NCI-H2081 (cell line): ENCODE measurements at places on chromosomes 2 and 18.

DNA sequence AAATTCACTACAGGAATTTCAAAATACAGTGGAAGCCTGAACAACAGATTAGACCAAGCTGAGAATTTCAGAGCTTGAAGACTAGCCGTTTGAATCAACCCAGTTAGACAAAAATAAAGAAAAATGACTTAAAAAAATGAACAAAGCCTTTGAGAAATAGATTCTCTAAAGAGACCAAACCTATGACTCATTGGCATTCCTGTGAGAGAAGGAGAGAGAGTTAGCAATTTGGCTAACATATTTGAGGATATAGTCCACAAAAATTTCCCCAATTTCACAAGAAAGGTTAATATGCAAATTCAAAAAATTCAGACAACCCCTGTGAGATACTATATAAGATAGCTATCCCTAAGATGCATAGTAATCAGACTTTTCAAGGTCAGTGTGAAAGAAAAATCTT lies 78.0 kb downstream of the MYO3B start:
- no peak for DNase-seq

- DNase-seq = no peak
These were observed 572.7 kb downstream of the EPHA4 start for GRCh38 chr2:220999356-220999755.

DNA sequence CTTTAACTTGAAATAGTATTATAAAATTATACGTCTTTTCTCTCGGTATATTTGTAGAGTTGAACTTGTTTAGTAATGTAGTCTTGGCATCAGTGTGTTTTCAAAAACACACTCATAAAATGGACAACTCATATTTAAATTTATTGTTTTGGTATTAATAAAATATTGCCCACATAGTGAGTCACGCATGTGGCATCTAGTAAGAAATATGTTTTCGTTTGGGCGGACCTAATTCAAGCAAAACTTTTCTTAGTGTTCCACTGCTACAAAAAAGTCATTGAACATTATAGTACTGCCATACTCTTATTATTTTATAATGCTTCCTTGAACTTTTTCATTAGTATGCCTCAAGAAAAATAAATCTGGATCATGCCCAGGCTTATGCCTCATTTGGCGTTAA lies 31.1 kb upstream of the FAM237A start:
- DNase-seq = no peak

- no peak for DNase-seq
These were observed 35.6 kb downstream of the AP1S3 start for GRCh38 chr2:223801736-223802135.

DNA sequence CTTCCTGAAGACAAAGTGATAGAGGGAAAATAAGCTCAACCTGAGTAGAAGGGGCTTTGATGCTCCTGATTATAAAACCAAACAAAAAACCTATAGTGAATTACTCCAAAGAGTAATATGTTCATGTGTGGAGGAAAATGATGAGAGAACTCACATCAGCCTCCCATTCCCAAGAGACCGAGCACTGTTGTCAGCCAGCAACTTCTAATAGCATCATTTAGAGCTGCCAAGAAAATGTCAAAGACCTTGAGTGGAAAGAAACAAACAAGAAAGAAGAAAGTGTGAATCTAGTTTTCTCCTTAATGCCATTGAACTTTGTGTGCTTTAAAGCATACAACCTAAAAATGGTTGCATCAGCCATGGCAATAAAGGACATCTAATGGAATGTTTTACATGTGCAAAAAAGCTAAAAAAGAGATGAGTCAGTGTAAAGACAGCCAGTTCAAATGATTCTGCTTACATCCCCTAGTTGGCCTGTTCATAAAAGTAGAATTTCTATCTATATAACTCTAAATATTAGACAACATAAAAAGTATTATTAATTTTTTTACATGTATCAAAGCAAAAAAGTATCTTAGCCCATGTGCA lies 1066.2 kb downstream of the TDRD15 start:
- DNase-seq = no peak

GRCh38 chr2:132256251-132256902 lies 94.6 kb upstream of the ANKRD30BL start:
- DNase-seq = no peak

DNA sequence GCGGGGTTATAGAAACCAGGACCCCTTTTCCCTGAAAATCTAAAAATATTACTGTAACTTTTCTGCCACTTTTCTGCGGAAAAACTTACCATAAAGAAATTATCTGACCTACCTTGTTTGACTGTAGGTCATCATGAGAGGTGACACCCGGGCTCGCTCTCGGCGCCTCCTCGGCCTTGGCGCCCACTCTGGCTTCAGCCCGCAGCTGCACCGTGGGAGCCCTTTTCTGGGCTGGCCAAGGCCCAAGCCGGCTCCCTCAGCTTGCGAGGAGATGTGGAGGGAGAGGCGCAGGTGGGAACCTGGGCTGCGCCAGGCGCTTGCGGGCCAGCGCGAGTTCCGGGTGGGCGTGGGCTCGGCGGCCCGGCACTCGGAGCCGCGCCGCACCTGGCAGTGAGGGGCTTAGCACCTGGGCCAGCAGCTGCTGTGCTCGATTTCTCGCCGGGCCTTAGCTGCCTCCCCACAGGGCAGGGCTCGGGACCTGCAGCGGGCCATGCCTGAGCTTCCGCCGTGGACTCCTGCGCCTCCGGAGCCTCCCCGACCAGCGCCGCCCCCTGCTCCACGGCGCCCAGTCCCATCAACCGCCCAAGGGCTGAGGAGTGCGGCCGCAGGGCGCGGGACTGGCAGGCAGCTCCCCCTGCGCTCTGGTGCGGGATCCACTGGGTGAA lies 107.7 kb upstream of the DNAJC10 start:
- no peak for DNase-seq

GRCh38 chr2:64609942-64610281 lies 43.8 kb downstream of the SERTAD2 start:
- DNase-seq = no peak

DNA sequence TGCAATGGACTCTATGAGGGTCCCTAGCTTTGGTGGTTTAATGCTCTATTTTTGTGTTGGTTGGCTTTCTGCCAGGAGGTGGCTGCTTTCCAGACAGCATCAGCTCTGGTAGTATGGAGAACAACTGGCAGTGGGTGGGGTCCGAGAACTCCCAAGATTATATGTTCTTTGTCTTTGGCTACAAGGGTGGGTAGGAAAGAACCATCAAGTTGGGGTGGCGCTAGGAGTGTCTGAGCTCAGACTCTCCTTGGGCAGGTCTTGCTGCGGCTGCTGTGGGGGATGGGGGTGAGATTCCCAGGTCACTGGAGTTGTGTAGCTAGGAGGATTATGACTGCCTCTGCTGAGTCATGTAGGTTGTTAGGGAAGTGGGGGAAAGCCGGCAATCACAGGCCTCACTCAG lies 976.1 kb upstream of the GYPC start:
- DNase-seq = no peak

DNA sequence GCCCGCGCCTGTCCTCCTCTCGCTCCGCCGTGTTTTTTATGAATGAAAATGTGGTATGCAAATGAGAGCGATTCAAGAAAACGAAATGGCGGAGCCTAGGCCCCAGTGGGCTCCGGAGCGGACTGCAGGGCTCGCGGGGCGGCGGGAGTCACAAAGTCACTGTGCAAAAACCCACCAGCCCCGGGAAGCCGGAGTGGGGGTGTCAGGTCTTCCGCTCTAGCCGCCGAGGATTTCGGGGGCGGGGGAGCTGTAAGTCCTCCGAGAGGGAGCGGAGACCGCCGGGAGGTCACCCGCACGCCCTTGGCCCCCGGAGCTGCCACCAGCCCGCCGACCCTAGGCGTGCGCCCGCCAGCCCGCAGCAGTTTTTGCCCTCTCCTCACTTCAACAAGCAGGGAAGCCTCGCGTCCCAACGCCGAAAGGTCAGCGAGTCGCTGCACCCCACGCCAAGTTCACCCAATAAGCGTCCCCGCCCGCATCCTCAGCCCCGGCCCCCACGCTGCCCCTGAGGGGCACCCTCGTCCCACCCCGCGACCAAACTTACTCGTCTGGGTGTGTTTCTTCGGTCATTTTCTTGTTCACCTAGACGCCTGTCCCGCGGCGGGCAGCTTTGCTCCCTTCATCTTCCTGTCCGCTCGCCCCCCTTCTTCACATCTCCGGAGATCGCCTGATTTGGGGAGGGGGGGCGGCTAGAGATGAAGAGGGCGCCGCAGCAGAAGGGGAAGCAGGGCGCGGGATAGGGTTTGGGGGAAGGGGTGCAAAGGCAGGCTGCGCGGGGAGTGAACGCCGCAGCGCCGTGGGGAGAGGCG lies 775 bp downstream of the SPRED2 start:
- DNase-seq = no peak

DNA sequence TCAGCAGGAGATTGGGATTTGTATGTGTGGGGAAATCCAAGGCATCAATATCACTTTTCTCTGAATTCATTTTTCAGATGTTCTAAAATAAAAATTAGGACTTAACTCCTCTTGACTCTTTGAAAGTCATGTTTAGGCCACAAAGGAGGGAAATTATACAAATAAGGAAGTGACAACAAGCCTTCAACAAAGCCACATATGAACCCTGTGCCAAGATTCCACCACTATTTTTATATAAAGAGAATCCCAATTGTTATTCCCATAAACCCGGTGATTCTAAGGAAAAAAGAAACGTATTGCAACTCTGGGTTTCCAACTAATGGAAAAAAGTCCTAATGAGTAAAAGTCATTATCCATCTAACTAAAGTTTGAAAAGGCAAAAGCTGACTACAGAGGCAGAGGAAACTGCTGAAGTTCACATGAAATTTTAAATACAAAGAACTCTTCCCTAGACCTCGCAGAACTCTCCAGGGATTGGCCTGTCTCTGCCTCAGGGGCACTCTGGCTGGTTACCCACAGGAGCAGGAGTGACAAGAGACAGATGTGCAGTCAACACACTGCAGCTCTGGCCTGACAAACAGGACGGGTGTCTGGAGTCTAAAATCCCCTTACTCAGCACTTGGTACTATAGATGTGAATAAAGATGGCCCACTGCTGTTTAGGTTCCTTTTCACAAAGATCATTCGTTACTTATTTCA lies 11.5 kb downstream of the NPC1 start:
- no peak for DNase-seq

GRCh38 chr18:74303936-74304335 lies 11.7 kb upstream of the C18orf63 start:
- DNase-seq = no peak

- no peak for DNase-seq
These were observed 16.6 kb upstream of the TTL start for GRCh38 chr2:112465382-112465781.

DNA sequence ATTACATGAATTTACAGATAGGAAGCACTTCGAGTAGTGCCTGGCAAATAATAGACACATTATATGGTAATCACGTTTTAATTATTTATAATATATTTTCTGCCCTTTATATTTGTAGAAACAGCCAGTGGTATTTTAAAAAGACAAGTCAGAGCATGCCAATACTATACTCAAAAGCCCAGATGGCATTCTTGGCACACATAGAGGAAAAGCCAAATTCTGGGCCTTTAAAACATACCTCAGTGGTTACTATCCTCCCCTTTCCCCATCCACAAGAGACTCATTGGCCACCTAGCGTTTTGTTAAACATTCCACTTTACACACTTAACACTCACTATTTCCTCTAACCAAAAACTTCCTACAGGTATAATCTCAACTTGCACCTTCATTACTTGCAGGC lies 63.3 kb upstream of the ZNF804A start:
- no peak for DNase-seq

GRCh38 chr2:33488178-33488690 lies 11.8 kb downstream of the RASGRP3 start:
- no peak for DNase-seq

DNA sequence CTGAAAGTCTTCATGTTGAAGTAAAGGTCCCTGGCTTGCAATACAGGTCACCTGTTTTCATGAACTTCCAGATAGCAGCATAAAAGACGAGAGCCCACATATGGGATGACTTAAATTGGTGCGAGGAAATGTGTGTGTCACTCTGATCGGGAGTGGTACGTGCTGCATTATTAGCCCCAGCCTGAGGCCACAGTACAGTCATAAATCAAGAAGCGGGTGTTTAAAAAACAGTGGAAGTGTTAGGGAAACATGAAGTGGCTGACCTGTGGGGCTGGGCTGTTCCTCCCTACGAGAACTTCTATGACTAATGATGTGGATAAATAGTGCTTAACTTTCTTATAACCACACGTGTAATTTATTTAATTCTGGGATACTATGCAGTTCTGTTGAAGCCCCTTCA lies 24.4 kb downstream of the RDH14 start:
- DNase-seq = no peak

DNA sequence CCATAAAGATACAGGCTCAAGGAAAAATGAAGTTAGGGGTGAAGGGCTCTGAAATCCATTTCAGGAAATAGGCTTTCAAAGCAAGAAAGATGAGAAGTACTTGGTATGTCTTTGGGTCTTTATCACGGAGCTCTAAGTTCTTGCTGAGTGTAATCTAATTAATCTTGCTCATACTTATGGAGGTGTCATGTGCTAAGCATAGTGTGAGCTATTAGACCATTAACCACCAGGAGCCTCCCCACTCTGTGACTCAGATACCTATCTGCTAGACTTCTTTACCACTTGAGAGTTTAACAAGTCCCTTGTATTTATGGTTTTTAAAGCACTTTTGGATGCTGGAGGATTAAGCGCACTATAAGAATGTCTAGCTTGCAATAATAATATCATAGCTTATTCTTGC lies 678.7 kb downstream of the EPHA4 start:
- no peak for DNase-seq

DNA sequence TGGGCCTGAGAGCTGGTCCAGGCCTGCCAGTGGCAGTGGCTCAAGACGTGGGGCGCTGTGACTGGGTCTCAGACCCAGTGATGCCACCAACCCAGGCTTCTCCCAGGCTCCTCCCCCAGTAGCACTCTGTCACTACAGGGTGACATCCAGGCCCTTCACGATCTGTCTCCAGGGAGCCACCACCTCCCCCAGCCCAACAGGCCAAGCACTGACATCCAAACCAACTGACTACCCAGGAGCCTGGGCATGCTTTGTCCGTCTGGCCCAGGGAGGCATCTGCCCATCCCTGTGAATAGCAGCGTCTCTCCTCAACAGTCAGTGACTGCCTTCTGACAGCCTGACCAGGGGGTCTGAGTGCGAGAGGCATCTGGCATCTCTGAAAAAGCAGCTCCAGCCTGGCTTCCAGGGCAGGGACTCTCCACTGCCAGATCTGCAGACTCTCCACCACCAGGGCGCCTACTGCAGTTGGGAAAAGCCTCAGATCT lies 13.0 kb downstream of the TEX44 start:
- DNase-seq = no peak

DNA sequence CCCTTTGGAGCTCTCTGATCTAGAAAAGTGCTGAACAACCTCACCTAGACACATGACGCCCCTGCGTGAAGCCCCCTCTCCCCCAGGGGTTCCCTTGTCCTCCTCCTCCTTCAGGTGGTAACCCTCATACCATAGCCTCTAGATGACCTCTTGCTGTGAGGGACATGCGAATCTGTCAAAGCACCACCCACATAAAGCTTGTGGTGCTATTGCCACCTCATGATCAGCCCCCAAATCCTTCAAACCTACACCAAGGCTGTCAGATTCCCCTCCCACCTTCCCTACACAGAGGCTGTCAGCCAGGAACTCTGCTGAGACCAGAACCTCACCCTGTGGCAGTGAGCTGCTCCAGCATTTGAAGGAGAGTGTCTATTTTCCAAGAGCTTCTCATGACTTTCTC lies 43.1 kb upstream of the TEX51 start:
- no peak for DNase-seq
